ENCODE measurements at places on chromosomes 5 and 9. TPM values are rescaled to one million over a fixed set of nuclear protein-coding genes. Genes with fewer than 3 reads are reported as not detected.

DNA sequence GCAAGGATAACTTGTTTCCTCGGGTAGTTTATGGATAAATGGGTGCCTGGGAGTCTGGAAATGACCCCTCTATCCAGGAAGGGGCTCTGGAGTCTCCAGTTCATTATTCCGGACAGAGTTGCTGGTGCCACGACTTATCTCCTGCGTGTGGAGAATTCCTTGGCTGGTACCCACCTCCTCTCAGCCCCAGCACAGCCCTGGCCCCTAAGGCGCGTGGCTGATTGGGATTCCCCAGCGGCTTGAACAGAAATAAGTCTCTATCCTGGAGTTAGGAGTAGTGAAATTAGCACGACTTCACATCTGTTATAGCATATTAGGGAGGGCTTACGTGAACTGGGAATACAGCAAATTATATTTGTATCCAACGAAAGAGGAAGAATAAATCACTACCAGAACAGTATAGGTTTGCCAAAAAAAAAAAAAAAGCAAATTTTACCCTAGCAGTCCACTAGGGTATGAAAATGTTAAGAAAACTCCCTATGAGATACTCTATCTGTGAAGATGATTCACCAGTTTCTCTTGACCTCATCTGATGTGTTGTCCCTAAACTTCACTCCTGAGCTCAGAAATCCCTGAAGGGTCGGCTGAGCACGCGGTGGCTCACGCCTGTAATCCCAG lies 172.5 kb upstream of the OTULINL start:
- H3K27ac ChIP-seq, result no peak overlapping the region
- peaks cover 6% of the 10 kb centered on the region for H3K36me3 ChIP-seq
- DNase-seq, result no peak
- H3K4me3 ChIP-seq, result no peak overlapping the region
- no peaks in the 10 kb centered on the region for H3K27me3 ChIP-seq

The DCAF12 gene
- 20.6 TPM for total RNA-seq

DNA sequence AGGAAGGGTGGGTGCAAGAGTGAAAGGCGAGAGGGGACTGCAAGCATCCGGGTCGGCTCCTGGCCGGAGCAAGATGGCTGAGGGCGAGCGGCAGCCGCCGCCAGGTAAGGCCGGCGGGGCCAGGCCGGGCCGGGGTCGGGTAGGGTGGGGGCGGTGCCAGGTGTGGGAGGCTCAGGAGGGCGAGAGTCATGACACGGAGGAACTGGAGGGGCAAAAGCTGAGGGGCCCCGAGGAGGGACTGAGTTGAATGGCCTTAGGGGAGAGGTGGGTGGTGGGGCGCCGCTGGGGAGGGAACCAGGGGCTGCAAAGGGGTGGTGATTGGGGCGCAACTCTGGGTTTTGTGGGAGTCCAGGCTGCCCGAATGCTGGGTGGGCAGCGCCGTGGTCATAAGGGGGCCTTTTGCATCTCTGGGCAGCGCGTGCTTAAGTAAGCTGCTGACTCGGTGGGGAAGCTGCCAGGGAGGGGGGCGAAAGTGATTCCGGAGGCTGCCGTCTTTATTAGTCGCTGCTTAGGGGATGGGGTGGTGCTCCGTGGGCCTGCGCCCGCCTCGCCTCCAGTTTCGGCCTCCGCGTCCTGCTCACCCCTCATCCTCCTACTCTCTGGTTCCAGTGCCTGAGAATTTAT lies 425 bp downstream of the PTPA start:
- H3K27ac ChIP-seq, result peak overlapping the region; percentile 68
- no peaks in the 10 kb centered on the region for H3K4me1 ChIP-seq
- peak overlapping the region; percentile 64 for H3K4me3 ChIP-seq
- H3K27me3 ChIP-seq, result no peaks in the 10 kb centered on the region
- H3K36me3 ChIP-seq, result no peaks in the 10 kb centered on the region
- DNase-seq, result peak; percentile 72

The MARCOL gene
- not detected for total RNA-seq

GRCh38 chr9:123590499-123590898 lies 234.5 kb downstream of the CRB2 start:
- H3K27ac ChIP-seq, result no peak overlapping the region
- DNase-seq, result no peak
- H3K27me3 ChIP-seq, result no peaks in the 10 kb centered on the region
- H3K36me3 ChIP-seq, result no peaks in the 10 kb centered on the region
- H3K4me3 ChIP-seq, result no peak overlapping the region

- H3K4me3 ChIP-seq, result no peak overlapping the region
- no peak overlapping the region for H3K27ac ChIP-seq
- H3K36me3 ChIP-seq, result peaks cover 2% of the 10 kb centered on the region
- peaks cover 5% of the 10 kb centered on the region for H3K4me1 ChIP-seq
Observed at GRCh38 chr5:174532455-174533453, 191.6 kb upstream of the MSX2 start.

DNA sequence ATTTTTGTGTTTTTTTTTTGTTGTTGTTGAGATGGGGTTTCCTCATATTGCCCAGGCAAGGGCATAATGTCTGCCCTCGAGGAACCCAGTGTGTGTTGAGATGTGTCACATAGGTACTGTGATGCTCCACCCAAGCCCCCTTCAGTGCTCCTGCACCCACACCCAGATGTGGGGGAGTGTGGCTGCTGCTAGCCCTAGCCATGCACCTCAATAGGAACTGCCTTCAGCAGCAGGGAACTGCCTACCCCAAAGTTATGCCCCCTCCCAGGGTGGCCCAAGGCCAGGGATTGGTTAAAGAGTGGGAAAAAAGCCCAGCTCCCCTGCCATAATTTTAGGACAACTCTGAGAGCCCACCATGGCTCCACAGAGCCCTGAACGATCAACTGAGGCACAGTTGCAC lies 33.3 kb upstream of the EPB41L4B start:
- no peak for DNase-seq
- no peak overlapping the region for H3K27ac ChIP-seq
- no peak overlapping the region for H3K4me3 ChIP-seq
- no peaks in the 10 kb centered on the region for H3K27me3 ChIP-seq
- H3K36me3 ChIP-seq, result no peaks in the 10 kb centered on the region
- H3K4me1 ChIP-seq, result no peaks in the 10 kb centered on the region

The FREM1 gene
- 18.9 TPM for total RNA-seq

The WDR38 gene
- not detected for total RNA-seq
